CD4-positive, alpha-beta T cell treated with Interleukin-4 for 4 hours (primary cell): ENCODE measurements at places on chromosomes 7 and 10.

GRCh38 chr7:35528381-35528977, 166.5 kb downstream of the HERPUD2 start:
- no peak for DNase-seq

GRCh38 chr10:120387326-120387725, 69.7 kb upstream of the PLPP4 start:
- DNase-seq = no peak

DNA sequence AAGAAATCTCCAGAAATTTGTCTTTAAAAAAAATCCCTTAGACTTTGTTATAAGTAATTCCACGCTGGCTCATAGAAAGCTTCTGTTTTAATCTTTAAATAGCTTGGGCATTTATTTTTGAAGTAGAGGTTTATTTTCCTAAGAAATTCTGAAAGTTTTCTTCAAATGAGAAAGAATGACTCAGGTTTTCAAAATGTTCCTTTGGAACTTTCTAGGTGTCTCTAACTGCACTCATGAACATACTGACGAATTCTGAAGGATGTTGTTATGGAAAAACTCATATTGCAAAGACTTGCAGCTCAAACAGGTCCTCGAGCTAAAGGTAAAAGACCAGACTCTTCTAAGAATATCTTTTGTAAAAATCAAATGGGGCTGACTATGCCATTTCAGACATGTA, 10.7 kb downstream of the DGKI start:
- no peak for DNase-seq

DNA sequence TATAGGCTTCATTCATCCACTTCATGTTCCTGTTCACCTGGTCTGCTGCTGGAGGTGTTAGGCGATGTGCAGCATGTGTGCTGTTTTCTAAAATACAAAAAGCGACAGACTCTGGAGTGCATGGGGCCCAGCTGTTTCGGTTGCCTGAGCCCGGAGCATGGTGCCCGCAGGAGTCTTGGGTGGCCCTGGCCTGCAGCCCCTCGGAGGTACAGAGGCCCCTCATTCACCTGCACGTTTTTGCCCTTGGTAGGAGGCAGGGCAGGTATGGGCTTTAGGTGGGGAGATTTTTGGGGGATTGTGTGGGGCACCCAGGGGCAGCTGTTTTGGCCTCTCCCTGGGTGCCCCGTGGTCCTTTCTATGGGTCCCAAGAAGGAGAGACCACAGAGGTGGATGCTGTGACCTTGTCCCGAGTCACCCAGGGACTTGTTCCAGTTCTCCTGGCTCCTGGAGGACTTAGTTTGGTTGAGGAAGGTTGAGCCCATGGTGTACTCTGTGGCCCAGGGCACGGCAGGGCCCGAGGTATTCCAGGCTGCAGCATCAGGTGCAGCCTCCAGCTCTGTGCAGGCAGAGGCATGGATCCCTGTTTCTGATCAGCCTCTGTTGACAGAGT, 130.7 kb downstream of the TRRAP start:
- no peak for DNase-seq

- DNase-seq = no peak
Measured at GRCh38 chr7:6487184-6487545, 39.4 kb upstream of the DAGLB start.

GRCh38 chr10:4250587-4250887, 465.5 kb upstream of the KLF6 start:
- DNase-seq = no peak

- no peak for DNase-seq
Measured at GRCh38 chr10:43236176-43236850, 30.6 kb downstream of the RASGEF1A start.
